Activated T-helper 17 cell treated with anti-CD3 and anti-CD28 coated beads, Interleukin-2, amount 50 U/mL, for 72 hours (primary cell): ENCODE measurements at places on chromosomes 11 and 22. TPM values are rescaled to one million over a fixed set of nuclear protein-coding genes. Genes with fewer than 3 reads are reported as not detected.

GRCh38 chr22:42959576-42960509 is 55.1 kb downstream of the PACSIN2 start:
- ATAC-seq, result no peak

The ARHGAP8 gene
- total RNA-seq, result not detected

DNA sequence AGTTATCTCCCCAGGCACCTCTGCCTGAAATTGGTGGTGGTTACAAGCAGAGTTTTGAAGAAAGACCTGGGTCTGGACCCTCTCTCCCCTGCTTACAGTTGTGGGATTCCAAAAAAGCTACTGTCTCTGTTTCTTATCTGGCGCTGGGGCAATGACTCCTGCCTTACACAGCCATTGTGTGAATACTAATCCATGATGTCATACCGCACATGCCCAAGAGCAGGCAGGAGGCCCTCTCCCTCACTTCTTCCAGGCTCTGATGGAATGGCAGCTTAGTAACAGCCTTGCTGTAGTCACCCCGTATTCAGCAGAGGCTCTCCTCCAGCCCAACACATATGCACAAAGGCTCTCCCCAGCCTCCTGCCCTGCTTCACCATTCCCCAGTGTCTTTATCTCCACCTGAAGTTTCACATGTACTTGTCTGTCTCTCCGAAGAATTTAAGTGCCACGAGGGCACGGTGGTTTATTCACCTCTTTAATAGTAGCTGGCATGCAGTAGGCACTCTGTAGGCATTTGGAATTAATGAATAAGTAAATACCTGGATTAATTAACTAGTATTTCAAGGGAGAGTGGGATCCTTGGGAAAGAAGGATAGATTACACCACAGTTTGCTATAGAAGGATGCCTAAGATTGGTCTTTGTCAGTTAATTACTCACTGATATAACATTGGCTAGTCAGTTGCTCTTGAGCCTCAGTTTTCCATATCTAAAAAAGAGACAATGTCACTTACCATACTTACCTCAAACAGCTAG is 165.6 kb downstream of the ETS1 start:
- peak; percentile 18 for ATAC-seq

DNA sequence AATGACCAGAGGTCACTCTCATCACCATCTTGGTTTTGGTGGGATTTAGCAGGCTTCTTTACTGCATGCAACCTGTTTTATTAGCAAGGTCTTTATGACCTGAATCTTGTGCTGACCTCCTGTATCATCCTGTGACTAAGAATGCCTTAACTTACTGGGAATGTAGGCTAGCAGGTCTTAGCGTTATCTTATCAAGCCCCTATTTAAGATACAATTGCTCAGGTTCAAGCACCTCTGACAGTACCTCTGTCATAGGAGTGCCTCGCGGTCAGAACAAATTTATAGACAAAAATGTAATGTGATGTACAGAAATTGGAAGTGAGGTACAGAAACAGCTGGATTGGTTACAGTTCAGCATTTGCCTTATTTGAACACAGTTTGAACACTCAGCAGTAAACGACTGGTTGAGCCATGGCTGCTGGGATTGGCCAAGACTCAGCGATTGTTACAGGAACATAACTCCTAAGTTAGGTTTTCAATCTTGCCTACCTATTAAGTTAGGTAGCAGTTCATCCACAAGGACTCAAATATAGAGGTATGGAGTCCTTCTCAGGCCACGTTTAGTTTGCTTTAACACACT is 16.1 kb upstream of the TMEM123 start:
- no peak for ATAC-seq

GRCh38 chr11:121513807-121514206 is 61.0 kb upstream of the SORL1-AS1 start:
- ATAC-seq, result no peak

- ATAC-seq, result no peak
These were observed 30.1 kb upstream of the NOX4 start for GRCh38 chr11:89521294-89521693.

DNA sequence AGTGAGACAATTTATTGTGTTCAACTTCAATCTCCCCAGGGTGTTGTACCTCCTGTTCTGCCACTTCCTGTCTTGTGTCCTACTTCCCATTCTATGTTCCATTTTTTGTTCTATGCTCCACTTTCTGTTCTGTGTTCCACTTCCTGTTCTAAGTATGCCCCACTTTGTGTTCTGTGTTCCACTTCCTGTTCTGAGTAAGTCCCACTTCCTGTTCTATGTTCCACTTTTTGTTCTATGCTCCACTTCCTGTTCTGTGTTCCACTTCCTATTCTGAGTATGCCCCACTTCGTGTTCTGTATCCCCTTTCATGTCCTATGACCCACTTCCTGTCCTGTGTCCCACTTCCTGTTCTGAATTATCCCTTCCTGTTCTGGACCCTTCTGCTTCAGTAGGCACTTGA is 732.7 kb downstream of the TBC1D22A start:
- peak; percentile 42 for ATAC-seq

- no peak for ATAC-seq
These were observed 6.4 kb downstream of the MUC5AC start for GRCh38 chr11:1163911-1164735.

The PDGFB gene
- total RNA-seq, result 11.3 TPM

- ATAC-seq, result no peak
These were observed 102.1 kb downstream of the RASSF10 start for GRCh38 chr11:13110929-13111812.

- ATAC-seq, result no peak
These were observed 122.1 kb downstream of the NAV2 start for GRCh38 chr11:19834771-19835170.

DNA sequence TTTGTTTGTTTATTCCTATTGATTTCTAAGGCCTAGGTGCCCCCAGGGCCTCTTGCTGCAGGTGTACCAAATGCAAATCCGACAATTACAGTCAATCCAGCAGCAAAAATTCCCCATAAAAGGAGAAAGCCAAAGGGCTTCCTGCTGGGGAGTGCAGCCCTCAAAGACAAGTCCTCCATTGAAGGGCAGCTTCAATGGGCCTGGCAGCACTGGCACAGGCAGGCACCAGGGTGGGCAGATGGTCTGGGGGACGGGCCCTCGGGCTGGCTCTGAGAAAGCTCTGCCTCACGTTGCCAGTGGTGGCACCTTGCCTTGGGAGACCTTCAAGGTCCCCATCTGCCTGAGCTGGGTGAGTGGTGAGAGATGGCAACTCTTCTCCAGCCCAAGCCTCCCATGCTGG is 128.0 kb downstream of the DSCAML1 start:
- ATAC-seq, result no peak

DNA sequence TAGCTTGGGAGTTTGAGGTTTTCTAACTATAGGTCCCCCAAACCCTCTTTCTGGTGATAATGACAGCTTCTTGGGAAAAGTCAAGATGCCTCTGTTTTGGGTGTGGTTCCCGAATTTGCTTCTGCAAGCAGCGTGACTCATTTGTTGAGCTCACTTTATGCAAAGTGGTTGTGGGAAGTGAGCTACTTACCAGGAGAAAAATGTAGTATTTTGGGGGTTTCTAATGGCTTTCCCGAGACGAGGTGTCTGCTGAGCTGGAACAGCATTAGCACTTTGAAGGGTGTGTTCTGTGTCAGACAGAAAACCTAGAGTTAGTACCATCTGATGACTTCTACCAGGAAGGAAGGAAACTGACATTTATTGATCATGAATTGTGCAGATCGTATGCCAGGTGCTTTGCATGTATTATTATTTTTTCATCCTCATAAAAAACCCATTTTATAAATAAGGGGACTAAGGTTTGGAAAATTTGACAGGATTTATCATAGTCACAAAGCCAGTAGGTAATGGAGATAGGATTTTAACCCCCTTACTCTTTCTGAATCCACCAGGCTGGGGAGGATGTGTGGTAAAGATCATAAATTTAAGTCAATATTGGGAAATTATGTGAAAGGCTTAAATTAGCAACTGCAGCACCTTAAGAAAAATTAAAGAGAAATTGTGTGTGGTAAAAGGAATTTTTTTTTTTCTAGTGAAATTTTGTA is 108.8 kb upstream of the CD44 start:
- ATAC-seq, result peak; percentile 87

DNA sequence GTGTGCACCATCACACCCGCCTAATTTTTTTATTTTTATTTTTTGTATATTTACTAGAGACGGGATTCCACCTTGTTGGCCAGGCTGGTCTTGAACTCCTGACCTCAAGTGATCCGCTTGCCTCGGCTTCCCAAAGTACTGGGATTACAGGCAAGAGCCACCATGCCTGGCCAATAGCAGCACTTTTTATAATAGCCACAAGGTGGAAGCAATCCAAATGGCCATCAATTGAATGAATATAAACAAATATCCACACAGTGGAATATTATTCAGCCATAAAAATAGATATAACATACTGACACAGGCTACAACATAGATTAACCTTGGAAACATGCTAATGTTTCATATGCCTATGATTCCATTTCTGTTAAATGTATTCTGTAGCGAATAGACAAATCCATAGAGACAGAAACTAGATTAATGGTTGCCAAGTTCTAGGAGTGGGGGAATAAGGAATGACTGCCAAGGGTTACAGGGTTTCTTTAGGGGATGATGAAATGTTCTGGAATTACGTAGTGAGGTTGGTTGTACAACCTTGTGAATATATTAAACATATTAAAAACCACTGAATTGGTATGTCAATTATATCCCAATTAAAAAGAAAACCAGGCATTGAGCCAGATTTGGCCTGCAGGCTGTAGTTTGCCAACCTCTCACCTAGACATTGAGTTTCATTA is 4.8 kb downstream of the VPS51 start:
- no peak for ATAC-seq

The PLA2G3 gene
- total RNA-seq, result not detected
